ENCODE measurements at places on chromosomes 7 and 10.

DNA sequence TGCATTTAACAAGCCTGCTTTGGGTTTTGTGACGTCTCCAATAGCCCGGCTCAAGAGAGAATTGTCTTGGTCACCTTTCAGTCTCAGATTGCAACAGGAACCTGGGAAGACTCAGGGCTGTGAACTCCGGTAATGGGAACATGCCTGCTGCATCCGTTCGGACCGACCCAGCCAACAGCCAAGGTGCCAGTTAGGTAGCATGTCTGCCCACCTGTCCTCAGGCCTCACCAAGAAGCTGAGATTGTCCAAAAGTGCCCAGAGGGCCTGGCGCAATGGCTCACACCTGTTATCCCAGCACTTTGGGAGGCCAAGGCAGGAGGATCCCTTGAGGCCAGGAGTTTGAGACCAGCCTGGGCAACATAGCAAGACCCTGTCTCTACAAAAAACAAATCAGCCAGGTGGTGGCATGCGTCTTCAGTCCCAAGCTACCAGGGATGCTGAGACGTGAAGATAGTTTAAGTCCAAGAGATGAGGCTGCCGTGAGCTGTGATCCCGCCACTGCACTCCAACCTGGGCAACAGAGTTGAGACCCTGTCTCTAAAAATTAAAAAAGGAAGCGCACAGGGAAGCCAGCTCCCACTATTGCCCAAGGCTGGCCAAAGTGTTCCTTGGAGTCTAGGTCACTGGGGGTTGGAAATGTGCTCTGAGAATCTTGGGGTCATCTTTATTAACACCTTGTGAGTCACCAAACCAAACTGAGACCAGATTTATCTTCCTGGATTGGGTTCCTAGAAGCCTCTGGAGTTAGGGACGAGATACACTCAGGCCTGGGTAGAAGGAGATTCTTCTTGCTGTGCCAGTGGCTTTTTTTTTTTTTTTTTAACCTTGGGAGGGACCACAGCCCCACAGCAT, 26.9 kb downstream of the BAG3 start:
- no peak for DNase-seq

GRCh38 chr7:36272211-36272566, 117.5 kb upstream of the ANLN start:
- DNase-seq, result no peak

GRCh38 chr10:49542353-49542752, 3.4 kb upstream of the ERCC6 start:
- DNase-seq, result no peak

DNA sequence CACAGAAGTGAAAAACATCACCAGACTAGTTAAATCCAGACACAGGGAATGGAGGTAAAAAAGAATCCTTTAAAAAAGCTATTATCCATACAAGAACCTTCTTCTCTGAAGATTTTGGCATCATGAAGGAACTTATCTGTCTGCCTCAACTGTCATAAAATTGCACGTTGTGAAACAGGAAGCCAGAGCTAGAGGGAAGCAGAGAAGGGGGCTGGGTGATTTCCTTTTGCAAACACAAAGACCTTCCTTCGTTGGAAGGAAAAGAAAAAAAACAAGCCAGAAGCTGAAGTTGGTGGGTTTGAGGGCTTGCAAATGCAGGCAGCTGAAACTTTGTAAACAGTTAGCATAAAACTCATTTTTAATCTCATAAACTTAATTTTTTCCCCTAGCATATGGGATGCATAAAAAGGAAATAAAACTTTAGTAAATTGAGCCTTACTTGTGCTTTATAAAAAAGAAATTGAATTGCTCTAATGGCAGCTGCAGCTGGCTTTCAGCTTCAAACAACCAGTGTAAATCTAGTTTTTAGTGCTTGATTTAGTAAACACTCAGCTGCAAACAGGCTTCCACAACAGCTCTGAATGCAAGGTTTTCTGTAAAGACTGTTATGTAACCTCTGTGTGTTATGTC, 101.6 kb downstream of the OTUD1 start:
- DNase-seq, result no peak

- DNase-seq, result no peak
Observed at GRCh38 chr10:21929070-21929469, 74.5 kb downstream of the DNAJC1 start.

DNA sequence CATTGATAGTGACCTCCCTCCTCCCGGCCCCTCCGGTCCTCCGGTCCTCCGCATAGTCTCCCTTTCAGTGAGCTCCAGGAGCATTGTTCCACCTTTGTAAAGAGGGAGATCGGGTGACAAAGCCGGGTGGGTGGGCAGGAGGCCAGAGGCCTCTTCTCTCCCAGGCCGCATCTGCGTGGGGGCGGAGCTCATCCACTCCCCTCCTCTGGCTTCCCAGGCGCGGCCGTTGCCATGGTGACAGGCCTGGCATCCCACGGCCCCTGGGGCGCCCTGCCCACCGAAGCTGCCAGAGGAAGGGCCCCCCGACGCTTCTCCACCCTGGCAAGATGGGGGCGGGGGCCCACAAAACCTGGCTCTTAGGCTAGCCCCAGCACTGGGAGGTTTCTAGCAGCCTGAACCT, 4.4 kb upstream of the FZD9 start:
- no peak for DNase-seq

GRCh38 chr10:51629934-51630639, 69.3 kb downstream of the CSTF2T start:
- DNase-seq, result no peak

DNA sequence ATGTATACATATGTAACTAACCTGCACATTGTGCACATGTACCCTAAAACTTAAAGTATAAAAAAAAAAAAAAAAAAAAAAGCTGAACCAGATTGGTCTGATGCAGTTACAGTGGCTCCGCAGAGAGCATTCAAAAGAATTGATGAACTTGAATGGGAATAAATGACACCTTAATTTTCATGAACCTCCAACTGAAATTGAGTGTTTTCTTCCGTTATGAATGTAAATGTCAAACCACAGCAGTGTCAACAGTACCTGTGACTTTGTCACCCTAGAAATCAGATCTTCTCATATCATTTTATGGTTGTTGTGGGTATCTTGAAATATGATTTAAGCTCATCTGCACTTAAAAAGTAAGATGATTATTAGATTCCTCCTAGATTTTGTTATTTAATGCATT, 32.7 kb upstream of the SRGN start:
- no peak for DNase-seq

GRCh38 chr7:112238852-112239610, 32.5 kb downstream of the ZNF277 start:
- DNase-seq, result no peak

GRCh38 chr7:116331020-116331419, 120.7 kb downstream of the TES start:
- DNase-seq, result no peak

DNA sequence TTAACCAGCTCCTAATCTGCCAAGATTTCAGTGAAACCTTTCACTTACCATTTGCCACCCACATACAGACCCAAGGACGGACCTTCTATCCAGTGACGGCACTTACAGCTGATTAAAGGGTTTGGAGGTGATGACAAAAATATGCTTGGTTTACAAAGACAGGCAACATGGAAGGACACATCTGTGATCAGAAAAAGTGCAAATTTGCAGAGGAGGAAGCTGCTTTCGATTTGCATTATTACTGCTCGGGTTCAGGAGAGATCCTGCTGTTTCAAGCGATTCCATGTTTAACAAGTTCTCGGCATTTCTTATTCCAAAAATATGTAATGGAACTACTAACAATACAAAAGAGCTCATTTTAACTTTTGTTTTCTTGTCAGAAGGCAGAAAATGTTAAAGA, 109.0 kb downstream of the JAZF1 start:
- DNase-seq, result no peak

DNA sequence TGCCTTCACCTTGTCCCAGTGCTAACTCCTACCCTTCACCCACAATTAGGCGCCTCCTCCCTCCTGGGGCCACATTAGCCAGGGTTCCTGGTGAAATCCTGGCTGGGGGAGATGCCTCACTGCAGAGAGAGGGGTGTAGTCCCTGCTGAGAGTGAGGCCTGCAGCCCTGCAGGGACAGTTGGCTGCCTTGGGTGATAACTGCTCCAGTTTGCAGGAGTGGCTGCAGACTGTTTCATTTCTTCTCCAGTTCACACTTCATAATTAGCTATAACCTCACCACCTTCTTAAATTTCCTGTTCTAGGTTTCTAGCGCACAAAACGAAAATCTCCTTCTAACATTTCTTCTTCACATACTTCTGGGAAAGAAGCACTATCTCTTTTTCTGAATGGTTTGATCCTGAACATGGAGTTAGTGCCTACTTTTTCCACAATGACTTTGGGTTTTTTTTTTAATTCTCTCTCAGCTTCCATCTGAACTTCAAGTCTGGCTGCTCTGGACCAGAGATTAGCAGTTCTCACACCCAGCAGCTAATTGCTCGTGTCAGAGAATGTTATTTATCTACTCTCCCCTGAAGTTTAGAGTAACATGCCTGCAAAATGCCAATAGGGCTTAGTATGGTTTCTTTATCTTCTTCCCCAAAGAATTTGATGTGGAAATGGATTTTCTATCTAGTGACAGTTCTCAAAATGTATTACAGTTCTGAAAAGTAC, 15.5 kb upstream of the JAZF1 start:
- no peak for DNase-seq

DNA sequence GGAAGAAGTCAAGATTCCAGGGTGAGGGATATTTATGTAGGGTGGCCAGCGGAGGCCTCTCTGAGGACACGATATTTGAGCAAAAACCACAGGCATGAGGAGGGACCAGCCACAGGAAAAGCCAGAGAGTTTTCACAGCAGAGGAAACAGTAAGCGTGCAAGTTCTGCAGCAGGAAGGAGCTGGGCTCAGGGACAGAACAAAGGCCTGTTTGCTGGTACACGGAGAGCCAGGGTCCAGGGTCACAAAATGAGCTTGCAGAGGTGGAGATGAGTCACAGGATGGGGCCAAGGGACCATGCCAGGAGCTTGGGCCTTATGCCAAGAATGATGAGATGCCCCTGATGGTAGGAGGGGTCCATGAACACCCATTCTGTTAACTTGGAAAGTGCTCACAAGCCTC, 283.5 kb downstream of the PLXNA4 start:
- DNase-seq, result no peak

DNA sequence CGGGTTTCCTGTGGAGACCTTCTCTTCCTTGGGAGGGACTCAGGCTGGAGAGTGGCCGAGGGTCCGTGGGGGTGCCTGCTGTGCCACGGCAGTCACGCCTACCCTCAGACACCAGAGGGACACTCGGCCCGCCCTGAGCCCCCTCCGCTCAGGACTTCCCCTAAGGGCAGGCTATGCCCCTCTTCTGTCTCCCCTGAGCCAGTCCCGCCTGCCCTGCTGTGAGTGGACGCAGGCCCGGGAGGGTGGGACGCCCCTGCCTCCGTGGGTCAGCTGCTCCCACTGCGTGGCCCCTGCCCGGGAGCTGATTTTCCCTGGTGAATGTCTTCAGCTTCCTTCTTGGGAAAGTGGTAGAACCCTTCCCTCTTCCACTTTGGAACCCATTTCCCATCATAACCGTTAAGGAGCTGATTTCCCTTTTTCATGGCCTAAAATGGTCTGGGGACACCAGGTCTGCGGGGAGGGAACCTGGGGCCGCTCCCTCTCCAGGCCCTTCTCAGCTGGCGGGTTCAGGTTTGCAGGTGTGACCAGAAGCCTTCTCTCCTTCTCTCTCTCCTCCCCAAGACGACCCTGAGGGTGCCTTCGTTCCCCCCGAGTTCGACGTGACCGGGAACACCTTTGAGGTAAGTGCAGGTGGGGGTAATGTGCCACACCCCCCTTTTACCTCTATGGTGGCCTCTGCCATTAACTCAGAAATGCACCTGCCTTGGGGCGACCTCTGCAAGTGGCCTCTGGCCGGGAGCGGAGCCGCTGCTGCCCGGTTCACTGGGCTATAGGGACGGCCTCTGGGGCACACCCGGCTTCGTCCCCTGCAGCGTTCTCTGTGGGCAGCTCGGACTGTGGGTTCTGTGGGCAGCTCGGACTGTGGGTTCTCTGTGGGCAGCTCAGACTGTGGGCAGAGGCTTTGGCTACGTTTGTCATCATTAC, 7.9 kb downstream of the KNDC1 start:
- DNase-seq, result no peak

- no peak for DNase-seq
Observed at GRCh38 chr10:120984221-120984620, 133.1 kb downstream of the WDR11 start.

DNA sequence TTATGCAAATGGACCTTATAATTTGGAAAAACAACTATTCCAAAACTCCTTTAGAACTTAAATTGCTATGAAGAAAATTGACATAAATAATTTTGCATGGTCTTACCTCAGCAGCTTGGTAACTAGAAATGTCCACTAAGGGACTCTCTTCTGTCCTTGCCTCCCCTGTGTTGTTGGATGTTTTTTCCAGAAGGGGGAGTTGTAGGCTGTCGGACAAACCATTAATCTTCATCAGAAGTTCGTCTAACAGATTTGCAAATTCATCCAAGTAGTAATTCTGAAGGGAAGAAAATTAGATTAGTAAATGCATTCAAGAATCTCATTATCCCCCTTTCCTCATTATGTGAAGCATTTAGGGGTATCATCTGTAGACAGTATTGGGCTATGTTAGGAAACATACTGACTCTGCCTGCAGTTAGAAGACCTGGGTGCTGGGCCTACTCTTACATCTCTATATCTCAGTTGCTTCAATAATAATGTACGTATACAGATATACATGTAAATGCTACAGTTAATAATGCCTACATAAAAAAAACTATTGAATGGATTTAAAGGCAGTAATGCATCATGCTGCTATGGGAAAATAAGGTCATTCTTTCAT, 155.6 kb downstream of the PKD1L1 start:
- DNase-seq, result no peak

- no peak for DNase-seq
Observed at GRCh38 chr7:47407821-47408674, 173.9 kb downstream of the TNS3 start.

DNA sequence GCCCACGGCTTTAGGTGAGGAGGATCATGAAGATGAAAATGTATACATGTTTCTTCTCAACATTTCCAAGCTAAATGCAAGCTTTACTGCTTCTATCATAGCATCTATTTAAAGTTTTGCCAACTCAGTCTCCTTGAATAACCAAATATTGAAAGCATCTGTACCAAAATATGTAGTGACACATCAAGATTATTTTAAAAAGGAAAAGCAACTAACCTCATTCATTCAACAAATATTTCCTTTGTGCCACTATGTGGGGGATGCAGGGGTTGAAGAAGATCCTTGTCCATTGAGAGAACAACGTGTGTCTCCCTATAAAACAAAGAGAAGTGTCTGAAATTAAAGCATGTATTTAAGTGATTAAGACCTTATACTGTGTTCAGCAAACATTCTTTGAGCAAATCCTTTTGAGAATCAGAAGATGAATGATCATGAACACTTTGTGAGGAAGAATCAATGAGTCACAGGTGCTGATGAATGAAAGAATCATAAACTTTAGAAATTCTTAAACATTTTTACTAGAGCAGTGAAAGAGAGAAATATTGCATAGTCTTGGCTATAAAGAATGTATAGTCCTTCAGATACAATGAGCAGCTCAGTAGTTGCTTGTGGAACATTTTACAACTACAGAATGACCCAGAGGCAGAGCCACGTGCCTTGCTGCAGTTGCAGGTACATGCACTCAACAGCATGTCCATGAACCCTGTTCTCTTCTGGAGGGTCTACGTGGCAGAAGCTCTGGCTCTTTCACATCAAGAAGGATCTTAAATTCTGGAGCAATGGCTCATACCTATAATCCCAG, 13.9 kb downstream of the TAS2R60 start:
- DNase-seq, result no peak

GRCh38 chr7:1520539-1521234, 9.8 kb upstream of the MAFK start:
- DNase-seq, result no peak

- DNase-seq, result no peak
Observed at GRCh38 chr7:141115965-141116364, 42.1 kb downstream of the TMEM178B start.

- DNase-seq, result no peak
Observed at GRCh38 chr7:149381245-149381644, 79.6 kb downstream of the ZNF777 start.

Data from esophagus squamous epithelium (tissue), 5 donors.